ENCODE measurements at places on chromosomes 2 and 18. TPM values are rescaled to one million over a fixed set of nuclear protein-coding genes. Genes with fewer than 3 reads are reported as not detected.

Gene PARD3B
- 7.4 TPM for polyA plus RNA-seq

DNA sequence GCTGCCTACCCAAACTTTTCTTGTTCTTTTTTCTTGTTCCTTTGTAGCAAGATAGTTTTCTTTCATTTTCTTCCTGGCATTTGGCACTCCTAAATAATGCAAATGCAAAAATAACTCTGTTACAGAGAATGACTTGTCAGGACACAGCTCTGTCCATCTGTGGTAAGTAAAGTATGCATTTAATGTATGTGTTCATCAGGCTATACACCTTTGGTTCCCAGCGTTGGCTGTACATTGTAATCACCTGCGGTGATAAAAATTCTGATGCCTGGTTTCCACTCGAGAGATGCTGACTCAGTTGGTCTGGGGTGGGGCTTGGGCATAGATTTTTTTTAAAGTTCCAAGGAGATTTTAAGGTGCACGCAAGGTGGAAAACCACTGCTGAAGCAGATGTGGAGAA, at the start of gene SERPINB13:
Gene SERPINB13 (plus strand): TSS at position 378 of the 400 bp plus-strand sequence. CDS start 1,325 bp downstream, outside the sequence.
- no peak for DNase-seq

GRCh38 chr2:107545851-107546250, 280.8 kb upstream of the RGPD4 start:
- DNase-seq: no peak

DNA sequence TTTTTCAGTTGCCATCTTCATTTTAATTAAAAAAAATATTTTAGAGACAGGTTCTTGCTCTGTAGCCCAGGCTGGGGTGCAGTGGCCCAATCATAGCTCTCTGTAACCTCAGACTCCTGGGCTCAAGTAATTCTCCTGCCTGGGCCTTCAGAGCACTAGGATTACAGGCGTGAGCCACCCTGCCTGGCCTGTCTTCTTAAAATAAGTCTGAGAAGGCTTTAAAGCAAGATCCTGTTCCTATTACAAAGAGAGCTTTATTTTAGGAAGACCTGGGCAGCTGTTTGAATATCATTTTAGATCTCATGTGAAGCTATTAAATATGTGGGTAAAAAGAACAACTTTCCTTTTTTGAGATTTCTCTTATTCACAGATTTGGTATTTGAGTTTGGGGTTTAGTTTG, 1.5 kb downstream of the FAM228A start:
- DNase-seq: no peak

Gene ADAM23
- polyA plus RNA-seq: 13.0 TPM

DNA sequence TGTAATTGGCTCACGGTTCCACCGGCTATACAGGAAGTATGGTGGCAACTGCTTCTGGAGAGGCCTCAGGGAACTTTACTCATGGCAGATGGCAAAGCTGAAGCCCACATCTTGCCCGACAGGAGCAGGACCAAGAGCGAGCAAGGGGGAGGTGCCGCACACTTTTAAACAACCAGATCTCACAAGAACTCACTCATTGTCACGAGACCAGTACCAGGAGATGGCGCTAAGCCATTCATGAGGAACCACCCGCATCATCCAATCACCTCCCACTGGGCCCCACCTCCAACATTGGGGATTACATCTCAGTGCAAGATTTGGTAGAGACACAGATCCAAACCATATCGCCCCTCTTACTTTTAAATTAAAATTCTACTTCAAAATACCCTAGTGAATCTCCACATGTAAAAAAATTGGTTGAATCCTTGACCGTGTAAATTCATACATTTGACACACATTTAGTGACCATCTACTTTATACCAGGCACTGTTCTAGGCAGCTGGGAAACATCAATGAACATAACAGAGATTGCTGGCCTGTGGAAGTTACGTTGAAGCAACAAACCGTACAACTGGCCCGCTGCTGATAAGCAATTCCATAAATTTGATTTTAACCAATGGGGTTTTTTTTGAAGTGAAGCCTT, 87.6 kb downstream of the ALPK2 start:
- no peak for DNase-seq

DNA sequence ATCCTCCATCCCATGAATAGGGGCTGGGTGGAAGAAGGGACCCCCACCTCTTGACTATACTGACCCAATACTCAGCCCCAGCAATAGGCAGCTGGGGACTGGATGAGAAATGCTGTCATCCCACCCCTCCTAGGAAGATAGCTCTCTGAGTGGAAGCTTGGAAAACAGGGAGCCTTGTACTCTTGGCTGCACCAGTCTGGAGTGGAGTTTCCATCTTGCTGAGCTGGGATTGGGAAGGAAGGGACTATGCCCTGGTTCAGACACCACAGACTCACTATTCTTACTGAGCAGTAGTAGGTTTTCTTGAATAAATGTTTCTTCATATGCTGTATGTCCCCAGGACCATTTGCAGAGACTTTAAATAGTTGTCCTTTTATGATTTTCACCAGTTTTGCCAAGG, 7.4 kb downstream of the DCAF17 start:
- no peak for DNase-seq

Gene IGFBP5
- 936 TPM for polyA plus RNA-seq

Gene DSG4
- polyA plus RNA-seq: not detected

GRCh38 chr2:112181571-112182290, 43.5 kb downstream of the FBLN7 start:
- no peak for DNase-seq

DNA sequence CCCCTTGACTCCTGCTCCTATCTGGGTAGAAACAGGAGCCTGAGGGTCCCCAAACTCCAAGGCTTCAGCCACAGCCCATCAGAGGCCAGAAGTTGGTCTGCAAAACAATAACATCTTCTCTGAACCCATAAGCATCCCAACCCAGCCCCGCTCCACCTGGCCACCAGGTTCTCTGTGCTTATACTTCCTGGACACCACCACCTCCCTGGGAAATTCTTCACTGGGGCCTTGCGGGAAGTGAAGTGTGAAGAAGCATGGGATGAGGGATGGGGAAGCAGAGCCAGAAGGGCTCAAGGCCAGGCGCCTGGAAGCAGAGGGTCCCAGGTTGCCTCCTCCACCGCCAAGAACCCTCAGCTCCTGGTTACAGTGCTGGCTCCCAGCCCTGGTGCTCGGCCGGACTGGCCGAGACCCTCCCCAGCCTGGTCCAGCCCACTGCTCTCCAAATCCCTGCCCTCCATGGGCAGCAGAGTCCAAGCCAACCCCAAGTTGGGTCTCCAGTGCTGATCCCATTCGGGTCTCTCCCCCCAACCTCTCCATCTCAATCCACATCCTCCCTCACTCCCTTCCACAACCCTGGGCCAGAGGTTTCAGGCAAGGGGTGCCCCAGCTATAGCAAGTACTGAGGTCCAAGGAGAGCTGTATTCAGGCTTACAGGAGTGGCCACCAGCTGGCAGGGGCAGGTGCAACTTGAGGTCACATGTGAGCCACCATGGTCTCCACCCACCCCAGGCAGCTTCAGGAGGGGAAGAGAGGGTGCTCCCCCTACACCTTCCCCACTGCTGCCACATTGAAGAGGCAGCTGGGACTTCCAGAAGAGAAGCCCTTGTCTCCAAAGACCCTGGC, 60.7 kb downstream of the TNS1 start:
- no peak for DNase-seq

Gene ALPG
- polyA plus RNA-seq: not detected

DNA sequence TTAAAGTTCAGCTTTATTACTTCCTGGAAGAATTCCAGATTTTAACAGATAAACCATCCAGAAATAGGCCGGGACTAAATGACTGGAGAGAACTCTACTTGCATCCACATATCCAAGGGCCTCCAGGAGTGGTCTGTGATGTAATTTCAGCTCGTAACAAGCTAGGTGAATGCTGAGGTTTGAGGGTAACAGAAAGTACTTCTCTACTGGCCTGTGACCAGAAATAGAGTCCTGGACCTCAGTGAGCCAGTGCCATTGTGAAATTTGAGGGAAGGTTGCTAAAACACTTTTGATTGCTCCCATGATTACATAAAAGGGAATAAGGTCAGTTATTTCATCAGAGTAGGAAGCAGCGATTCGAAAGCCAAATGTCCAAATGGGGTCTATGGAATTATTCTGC, 158.1 kb downstream of the DOCK10 start:
- no peak for DNase-seq

- DNase-seq: peak; percentile 22
These were observed 656.4 kb downstream of the MBD2 start for GRCh38 chr18:53567929-53568574.

GRCh38 chr18:62107881-62108280, 79.0 kb downstream of the PIGN start:
- DNase-seq: no peak

DNA sequence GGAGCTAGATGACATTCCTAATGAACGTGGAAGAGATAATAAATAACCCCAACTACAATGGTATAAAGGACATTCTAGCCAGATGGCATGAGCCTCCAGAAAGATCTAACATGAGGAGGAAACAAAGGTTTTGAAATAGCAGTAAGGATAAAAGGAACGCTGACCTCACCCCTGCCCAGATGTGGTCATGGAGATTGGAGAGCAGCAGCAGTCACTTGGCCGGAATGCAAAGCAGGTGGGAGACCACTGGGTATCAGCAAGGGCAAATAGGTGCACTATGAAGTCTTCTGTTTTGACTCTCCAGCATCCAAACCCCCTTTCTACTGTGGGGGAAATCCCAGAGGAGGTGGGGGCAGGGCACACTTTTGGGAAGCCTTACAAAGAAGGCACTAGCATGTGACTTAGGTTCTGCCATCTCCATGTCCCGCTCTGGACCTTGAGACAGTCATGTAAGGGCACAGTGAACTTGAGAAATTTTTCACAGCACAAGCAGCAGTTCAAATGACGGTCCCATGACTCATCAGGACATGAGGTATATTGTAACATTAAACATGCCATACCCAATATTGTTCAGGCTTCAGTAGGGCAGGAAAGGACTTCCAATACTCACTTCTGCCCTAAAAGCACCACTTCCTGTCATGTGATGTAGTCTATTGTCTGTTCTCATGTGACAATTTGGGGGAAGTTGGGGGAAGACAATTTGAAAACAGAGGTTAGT, 55.2 kb downstream of the METTL4 start:
- DNase-seq: no peak

Gene CYS1
- polyA plus RNA-seq: 9.5 TPM

Gene RNU2-63P
- polyA plus RNA-seq: not detected

- no peak for DNase-seq
These were observed 65.6 kb upstream of the UBXN4 start for GRCh38 chr2:135676031-135676430.

Gene CARF
- polyA plus RNA-seq: 14.6 TPM

Gene IL36B
- not detected for polyA plus RNA-seq

DNA sequence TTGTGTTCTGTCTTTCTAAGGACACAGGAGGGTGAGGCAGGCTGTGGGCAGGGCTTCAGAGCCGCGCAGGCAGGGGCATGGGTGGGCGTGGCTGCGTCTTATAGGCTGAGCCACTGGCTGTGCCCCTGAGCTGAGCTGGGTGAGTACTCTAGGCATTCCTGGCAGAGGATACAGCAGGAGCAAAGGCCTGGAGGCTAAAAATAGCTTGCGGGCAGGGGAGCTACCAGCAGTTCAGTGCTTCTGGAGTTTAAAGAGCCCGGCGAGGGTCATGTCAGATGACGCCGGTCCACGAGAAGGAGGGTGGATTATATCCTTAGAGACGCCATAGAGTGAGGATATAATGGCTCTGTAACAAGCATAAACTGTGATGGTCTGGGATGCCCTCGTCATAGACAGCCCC, 31.5 kb upstream of the PDIA6 start:
- peak; percentile 23 for DNase-seq

DNA sequence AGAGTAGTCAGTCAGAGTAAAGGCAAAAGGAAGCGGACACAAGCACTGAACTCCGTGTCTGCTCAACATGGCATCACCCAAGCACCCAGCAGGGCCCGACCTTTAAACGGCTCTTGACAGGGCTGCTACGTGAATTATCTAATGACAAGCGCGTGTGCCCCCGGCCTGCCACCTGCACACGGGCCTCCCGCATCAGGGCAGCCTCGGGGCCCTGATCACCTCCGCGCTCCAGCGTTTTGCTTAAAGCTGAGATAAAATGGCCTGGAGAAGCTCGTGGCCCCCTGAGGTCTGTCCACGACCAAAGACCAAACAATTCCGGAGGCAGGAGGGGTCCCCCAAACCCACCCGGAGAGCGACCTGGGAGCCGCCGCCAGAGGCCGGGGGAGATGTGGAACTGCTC, 376 bp downstream of the NDUFA10 start:
- peak; percentile 10 for DNase-seq

GRCh38 chr2:78417355-78417754, 608.1 kb upstream of the REG3G start:
- DNase-seq: no peak

GRCh38 chr2:37733251-37733650, 61.8 kb upstream of the CDC42EP3 start:
- no peak for DNase-seq

- DNase-seq: no peak
These were observed 14.6 kb downstream of the ITGA4 start for GRCh38 chr2:181471783-181472182.

Gene GPR155
- 6.8 TPM for polyA plus RNA-seq

DNA sequence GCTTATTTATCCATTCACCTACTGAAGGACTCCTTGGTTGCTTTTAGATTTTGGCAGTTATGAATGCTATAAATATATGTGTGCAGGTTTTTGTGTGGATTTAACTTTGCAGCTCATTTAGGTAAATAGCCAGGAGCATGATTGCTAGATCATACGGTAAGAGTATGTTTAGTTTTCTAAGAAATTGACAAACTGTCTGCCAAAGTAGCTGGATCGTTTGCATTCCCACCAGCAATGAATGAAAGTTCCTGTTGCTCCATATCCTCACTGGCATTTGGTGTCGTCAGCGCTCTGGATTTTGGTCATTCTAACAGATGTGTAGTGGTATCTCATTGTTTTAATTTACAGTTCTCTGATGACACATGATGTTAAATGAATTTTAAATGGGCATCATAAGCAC, 8.7 kb upstream of the DIPK1C start:
- DNase-seq: no peak

DNA sequence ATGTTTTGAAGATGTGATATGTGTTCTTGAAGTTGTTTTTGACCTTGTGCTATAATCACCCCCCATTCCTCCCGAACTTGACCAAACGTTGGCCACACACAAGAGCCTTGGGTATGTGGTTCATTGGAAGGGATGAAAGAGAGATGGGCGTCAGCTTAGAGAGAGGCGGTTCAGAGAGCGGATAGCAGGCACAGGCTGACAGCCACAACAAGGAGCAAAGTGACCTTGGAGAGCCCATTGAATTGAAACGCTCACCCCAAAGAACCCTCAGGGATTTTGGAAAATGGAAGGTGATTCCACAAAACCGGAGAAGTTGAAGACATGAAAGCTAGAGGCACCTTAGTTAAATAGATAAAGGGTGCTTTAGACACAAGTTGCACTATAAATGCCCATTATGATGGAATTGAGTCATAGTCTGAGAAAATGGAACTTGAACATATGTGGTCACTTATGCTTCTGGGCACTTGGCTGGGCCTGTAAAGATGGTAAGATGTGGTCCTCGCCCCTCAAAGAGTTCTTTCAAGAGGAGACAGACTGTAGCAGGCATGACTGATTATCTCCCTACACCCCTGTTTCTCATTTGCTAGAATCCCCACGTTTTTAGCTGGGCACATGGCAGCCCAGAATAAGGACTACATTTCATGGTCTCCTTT, 188.5 kb upstream of the HAAO start:
- DNase-seq: no peak

DNA sequence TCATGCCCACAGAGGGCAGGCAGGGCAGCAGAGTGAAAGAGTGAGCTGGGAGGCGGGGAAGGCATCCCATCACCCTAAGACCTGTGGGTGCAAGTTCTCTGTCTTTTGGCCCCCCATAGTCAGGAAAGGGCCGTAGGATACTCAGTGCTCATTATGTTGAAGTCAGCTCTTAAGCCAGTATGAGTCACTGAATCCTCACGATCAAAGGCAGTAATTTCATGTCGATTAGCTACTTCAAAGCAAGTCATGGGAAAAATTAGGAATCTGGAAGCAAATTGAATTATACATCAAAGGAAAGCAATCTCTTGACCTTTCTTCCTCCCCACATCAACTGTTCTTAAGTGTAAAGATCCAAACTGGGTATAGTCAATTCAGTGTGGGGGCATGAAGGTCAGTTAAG, 178.9 kb downstream of the FHOD3 start:
- DNase-seq: no peak
